ENCODE measurements at places on chromosomes 6 and 20.
A peak's percentile ranks its signal among the peaks of the same experiment; 100 is the strongest.

GRCh38 chr6:16503970-16504415 is 257.3 kb downstream of the ATXN1 start:
- DNase-seq = no peak

DNA sequence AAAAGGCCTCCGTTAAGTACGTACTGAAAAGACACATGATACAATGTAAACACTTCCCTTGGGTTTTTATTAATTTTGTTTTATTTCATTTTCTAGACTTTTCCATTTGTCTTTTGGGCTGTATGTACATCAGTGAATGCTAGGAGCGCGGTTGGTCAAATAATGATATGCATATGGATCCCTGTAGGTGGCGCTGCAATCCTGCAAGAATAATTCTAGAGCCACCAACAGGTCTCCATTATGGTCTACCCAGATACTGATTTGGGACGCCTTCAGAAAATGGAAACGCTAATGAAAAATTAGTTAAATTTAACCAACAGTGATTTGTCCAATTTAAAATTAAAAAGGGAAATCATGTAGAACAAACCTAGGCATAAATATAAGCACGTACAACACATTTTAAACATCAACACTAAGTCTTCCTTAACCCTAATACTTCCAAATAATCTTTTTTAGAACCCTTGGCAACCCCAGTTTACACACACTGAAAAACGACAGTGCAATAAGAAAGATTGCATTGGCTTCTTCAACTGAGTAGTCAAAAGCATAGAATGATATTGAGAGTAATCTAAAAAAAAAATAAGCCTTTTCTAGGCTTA is 433.5 kb downstream of the RFPL4B start:
- peak; percentile 81 for DNase-seq

- peak; percentile 84 for DNase-seq
These were observed 314.3 kb upstream of the NT5E start for GRCh38 chr6:85135376-85136094.

DNA sequence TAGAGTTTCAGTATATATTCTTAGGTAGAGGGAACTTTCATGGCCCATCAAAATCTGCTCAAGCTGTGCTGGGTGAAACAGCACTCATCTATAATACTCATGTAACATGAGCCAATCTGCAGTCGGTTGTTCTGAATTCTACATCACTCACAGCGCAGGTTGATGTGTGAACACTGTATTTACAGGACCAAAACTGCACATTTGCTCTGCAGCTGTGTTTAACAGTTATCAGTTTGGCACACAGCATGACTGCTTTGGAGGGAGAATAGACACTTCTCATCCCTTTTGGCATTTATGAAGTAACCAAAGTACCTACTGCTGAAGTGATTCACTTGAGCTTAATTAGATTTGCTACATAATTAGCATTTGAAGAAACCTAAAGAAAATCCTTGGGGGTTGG is 225.1 kb downstream of the BCKDHB start:
- no peak for DNase-seq

- DNase-seq = peak; percentile 62
These were observed 80.6 kb downstream of the IRAK1BP1 start for GRCh38 chr6:78947962-78948361.
